ENCODE measurements at places on chromosomes 13 and 19.

- no peak for DNase-seq
Observed at GRCh38 chr19:15374105-15374651, 5.4 kb downstream of the AKAP8 start.

GRCh38 chr19:51660975-51661600, 14.5 kb upstream of the SIGLEC14 start:
- peak; percentile 53 for DNase-seq

- DNase-seq, result no peak
Observed at GRCh38 chr13:111925146-111925875, 141.6 kb upstream of the SOX1 start.

DNA sequence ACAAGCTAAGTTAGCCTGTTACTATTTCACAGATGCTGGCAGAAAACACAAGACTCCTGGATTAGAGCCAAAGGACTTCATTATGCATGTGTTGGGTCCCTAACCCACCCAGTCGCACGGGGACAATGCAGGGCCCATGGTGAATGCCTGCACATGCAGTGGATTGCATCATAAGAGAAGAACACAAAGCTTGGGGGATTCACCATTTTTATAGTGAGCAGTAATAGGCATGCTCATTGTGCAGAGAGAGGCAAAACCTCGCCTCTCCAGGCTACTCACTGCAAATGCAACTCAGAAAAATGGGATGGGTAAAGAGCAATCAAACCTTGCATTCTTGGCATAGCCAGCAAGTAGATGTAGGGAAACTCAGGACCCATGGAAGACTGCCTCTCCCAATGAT, 115.8 kb downstream of the DIAPH3 start:
- no peak for DNase-seq

DNA sequence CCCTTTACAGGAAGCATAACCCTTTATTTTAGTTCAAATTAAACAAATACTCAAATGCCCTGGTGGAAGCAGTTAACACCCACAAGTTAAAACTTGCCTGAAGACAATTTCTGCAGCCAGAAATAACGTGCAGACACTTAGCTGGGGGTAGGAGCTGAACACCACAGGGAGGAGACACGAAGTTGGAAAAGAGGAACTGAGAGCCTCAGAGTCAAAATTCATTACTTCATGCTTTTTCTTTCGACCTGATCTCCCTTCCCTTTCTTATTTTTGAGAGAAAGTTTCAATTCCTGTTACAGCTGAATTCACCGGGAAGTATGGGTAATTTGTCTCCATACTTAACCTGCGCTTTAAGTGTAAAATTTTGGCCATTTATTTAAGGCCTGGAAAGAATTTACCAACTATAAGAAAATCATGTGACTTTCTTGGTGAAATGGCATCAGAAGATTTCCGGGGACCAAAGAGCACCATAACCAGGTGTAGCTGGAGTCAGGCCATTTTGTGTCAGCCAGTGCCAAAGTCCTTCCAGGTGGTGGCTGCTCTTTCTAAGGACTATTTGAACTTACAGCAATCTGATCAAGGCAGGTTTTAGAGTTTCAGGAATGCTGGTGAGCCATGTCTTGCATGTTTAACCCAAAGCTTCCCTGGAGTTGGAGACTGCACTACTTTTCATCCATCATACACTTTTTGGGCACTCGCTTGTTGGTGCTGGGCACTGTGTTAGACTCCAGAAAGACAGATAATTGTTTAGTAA, 46.5 kb upstream of the RCBTB2 start:
- peak; percentile 28 for DNase-seq

DNA sequence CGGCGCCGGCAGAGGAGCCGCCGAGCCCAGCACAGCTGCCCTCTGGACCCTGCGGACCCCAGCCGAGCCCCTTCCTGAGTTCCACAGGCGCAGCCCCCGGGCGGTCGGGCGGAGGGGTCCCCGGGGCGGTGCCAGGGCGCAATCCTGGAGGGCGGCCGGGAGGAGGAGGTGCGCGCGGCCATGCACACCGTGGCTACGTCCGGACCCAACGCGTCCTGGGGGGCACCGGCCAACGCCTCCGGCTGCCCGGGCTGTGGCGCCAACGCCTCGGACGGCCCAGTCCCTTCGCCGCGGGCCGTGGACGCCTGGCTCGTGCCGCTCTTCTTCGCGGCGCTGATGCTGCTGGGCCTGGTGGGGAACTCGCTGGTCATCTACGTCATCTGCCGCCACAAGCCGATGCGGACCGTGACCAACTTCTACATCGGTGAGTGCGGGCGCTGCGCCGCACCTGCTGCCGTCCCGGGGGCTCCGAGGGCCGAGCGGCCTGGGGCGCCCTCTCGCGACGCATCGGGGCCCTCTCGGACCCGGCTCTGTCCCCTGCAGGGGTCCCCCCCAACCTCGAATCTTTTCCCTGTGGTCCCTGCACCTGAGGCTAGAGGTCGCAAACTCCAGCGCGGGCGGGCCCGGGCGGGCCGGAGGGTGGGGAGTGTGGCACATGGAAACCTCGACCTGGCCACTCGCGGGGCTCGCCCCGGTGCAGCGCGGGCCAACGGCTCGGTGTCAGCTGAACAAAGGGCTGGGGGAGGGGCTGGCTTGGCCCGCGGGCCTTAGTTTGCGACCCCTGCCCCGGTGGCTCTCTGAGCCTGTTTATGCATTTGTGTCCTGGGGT, at the start of gene KISS1R:
KISS1R (plus strand) TSS at position 11 of the 829 bp plus-strand sequence; CDS start at position 181, 170 bp downstream.
- DNase-seq, result peak; percentile 82

GRCh38 chr19:29328586-29328985, 115.6 kb upstream of the UQCRFS1 start:
- no peak for DNase-seq

DNA sequence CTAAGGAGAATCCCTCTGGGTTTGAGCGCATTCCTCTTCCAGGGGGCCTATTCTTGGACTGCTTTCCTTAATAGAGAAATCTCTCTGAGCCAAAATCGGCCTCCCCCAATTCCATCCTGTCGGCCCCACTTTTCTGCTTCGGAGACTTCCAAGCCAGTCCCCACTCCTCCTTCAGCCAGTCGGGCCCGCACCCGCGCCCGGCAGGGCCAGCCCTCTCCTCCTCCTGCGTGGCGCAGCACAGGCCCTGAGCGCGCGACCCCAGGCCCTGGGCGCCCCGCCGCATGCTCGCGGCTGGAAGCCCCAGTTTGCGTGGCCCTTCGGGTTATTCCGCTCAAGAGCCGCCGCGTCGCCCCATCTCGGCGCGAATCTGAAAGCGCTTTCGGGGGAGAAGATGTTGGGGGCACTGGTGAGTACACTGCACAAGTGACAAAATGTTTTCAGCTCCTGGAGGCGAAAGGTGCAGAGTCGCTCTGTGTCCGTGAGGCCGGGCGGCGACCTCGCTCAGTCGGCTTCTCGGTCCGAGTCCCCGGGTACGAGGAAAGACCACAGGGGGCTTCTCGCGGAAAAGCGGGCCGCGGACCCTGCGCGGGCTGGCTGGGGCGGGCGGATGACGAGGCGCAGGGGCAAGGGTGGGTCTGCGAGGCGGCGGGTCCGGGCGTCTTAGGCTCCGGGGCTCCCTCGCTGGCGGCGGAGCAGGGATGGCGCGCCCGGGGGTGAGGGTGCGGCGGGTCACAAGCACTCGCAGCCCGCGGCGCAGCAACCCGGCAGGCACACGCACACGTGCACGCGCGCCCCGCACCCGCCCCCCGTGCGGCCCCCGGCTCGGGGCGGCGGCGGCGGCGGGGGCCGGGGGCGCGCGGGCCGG, at the start of gene IL17D:
IL17D (plus strand) TSS at position 785 of the 865 bp plus-strand sequence. CDS start 303 bp downstream, outside the sequence.
- DNase-seq, result peak; percentile 20

- DNase-seq, result no peak
Observed at GRCh38 chr13:101474419-101474957, 22.0 kb downstream of the ITGBL1 start.

DNA sequence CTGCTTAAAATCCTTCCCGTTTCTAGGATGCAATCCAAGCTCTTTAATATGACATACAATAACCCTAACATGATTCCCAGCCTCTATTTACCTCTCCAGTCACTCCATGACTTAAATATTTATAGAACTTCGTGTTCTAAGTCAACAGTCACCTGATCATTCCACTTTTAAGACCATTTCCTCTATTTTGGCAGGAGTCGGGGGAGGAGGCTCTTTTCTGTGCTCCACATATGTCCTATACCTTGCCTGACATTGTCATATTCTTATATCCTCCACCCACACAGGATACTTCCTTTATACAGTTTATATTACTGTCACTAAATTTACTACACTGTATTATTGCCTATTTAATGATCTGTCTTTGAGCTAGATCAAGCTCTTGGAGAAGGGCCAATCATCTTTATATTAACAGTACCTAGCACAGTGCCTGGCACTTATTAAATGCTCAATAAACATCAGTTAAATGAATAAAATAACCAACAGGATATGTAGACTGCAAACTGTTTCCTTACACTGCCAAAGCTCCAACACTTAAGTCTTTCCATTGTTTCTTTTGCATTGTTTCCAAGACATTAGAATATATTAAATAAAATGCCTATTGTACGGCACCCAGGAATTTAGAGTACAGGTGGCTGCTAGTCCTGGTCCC, 2.7 kb downstream of the ARGLU1 start:
- DNase-seq, result no peak

DNA sequence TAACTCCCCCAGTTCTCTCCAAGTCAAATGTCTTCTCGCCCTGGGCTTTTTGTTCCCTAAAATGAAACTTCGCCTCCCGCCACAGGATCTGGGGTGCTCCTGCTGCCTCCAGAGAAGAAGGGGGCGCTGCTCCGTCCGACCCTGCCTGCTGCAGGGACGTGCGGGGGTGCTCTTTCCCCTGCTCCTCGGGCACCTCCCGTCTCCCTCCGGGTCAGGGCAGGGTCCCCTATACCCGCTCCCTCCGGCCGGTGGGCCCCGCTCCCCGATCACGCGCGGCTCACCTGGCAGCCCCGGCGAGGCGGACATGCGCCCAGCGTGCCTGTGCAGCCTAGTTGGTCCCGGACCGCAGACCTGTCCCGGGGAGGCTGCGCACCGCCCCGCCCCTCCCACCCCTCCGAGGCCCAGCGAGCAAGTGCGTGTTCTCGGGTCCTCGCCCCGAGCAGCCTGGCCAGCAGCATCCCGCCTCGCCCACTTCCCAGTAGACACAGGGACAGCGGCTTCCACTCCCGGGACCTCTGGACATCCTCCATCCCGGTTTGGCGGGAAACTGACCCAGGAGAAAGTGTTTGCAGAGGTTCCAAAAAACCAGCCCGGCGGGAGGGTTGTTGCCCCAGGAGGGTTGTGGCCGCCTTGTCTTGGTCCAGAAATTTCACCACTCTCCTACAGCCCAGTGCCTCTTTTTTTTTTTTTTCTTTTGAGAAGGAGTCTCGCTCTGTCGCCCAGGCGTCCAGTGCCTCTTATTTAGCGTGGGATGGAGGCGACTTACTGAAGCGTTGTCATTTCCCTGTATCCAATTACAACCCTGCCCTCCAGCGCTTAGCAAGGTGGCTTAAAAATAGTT, at the start of gene OXGR1:
OXGR1 (minus strand) TSS at position 460 of the 841 bp plus-strand sequence. CDS start 6,717 bp downstream, outside the sequence.
- no peak for DNase-seq

GRCh38 chr19:6737284-6737872, at the start of gene GPR108:
Gene GPR108, minus strand, starts transcription at chr19:6737580. Its CDS starts 4 bp downstream, at chr19:6737576.
- peak; percentile 100 for DNase-seq

DNA sequence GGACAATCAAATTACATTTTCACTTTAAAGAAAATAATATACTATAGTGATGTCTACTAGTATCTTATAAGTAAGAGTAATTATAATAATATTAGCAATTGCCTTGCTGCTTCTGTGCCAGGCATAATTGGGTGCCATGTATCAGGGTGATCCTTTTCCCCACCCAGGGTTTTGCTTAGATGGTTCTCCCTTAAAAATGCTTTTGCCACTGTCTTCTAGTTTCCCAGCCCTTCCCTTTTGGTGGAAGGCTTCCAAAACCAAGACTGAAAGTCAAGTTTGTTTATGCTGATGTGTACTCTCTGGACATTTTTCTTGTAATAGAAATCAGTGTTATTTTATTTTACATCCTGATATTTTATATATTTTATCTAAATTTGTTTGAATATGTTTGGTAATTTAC, 77.8 kb downstream of the ITGBL1 start:
- no peak for DNase-seq

DNA sequence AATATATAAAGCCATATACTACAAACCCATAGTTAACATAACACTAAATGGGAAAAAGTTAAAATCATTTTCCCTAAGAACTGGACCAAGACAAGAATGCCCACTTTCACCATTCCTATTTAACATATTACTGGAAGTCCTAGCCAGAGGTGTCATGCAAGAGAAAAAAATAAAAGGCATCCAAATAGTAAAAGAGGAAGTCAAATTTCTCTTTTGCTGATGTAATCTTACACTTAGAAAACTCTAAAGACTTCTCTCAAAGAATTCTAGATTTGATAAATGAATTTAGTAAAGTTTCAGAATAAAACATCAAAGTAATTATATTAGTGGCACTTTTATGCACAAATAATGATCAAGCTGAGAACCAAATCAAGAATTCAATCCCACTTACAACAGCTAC, 678.9 kb upstream of the SLITRK5 start:
- no peak for DNase-seq

DNA sequence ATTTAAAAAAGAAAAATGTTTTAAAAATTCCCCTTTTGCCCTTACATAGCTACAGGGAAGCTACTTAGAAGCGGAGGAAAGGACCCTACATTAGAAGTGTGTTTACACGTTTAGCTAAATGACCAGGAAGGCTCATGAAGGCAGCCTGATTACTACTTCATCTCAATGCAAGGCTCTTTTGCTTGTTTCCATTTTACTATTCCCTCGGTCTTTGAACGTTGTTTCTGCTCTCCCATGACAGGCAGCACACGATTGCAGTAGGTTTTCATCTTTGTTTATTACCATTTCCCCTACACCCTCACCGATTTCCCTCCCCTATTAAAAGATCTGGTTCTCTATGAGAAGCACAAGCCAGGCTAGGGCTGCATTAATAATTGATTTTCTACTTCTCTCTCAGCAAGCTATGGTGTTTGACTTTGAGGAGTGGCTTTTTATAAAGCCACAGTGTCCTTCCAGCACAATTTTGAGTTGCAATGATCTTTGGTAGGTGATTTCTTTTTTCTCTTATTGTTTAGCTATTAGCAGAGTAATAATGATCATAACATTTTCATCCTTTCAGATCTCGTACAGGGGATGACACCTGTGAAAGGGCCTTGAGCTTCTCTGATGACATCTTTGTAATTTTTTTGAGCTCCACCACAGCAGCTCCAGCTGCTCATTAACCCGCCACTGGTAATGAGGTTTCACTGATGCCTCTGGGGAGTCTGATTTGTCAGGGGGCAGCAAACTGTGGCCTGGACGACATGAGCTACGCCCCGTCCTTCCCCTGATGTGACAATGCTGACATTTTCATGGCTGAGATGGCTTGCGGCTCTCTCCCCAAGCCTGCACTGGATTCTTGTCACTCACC, 670.3 kb downstream of the UQCRFS1 start:
- no peak for DNase-seq

DNA sequence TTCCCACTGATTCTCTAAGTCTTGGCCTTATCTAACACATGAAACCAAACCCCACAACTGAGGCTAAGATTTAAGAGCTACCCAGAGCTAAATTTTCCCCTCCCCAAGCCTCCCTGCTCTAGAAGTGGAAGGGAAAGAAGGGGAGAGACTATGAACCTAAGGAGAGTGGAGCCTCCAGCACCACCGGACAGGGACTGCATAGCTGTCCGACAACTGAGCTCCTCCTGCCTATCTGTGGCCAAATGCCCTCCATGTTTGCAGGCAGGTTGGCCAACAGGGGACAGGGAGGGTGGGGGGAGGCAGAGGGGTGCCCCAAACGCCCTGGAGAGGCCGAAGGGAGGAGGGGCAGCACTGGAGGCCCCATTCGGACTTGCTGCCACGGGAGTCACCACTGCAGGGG, 6.0 kb upstream of the NAPA start:
- no peak for DNase-seq

- peak; percentile 87 for DNase-seq
Observed at GRCh38 chr19:51441410-51442390, 16.6 kb downstream of the SIGLEC8 start.

GRCh38 chr19:33795370-33796163, 1.1 kb upstream of the KCTD15 start:
- DNase-seq, result peak; percentile 54

GRCh38 chr19:47094557-47095475, 18.8 kb downstream of the ZC3H4 start:
- peak; percentile 40 for DNase-seq
